ENCODE measurements at places on chromosomes 7 and 10.

- peak; percentile 35 for DNase-seq
Observed at GRCh38 chr7:127383123-127383835, 9.2 kb downstream of the ZNF800 start.

GRCh38 chr10:124231168-124232155, 138.1 kb upstream of the CHST15 start:
- no peak for DNase-seq

DNA sequence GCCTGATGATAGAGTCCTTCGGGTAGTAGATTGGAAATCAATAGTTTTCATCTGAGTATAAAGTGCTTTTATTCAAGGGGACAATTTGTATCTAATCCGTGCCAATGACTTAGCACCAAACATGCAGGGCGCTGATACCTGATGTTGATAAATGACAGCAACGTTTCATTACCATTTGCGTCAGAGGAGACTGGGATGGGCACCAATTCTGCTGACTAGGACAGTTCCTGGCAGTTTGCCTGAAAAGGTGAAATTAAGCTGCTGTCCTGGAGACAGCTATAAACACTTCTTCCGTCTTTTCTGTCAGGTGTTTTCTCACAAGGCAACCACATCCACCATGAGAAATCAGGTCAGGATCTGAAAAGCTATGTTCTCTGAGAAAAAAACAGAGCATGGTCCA, 1136.4 kb downstream of the TYW1 start:
- no peak for DNase-seq

DNA sequence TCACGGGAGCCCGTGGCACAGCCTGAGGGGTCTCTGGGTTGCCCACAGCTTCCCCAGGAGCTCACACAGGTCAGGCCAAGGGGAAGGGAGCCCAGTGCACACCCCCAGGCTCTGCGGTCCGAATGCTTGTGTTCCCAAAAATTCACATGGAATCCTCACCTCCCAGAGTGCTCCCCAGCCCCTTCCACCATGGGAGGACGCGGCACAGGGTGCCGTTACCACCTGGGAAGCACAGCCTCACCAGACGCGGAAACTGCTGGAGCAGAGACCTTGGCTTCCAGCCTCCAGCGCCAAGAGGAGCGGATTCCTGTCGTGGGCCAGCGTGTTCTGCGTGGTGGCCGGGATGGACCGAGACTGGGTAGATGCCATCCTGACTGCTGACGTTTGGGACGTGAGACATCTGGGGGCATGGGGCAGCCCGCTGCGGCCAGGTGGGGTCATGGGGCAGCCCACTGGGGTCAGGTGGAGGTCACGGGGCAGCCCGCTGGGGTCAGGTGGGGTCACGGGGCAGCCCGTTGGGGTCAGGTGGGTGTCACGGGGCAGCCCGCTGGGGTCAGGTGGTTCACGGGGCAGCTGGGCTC, 149.4 kb downstream of the WDR37 start:
- no peak for DNase-seq

DNA sequence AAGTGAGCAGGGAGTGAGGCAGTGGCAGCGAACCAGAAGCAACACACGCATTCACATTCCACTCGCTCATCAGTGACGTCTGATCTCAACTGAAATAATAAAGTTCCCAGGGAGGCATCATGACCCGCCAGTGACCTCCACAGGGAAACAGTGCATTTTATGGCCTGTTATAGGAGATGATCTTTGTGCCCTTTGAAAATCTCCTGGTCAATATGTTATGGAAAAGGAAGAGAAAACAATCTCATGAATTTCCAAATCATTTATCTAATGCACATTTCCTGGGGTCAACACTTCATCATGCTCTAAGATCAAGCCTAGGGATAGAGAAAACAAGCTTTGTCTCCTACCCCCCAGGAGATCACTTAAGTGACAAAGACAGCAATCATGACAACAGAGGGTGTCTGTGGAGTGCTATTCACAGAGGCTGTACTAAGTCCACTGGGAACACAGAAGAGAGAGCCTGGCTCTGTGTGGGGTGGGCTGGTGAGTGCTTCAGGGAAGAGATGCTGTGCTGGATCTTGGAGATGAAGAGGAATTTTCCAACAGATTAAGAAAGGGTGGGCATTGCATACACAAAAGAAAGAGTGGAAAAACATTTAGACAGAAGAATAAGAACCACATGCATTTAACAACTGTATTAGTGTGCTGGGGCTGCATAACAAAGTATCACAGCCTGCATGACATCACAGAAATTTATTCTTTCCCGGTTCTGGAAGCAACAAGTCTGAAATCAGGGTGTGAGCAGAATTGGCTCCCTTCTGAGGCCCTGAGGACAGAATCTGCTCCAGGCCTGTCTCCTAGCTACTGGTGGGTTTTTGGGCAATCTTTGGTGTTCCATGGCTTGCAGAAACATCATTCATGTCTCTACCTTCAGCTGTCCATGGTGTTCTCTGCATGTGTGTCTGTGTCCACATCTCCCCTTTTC, 613.9 kb upstream of the IGFBP3 start:
- DNase-seq = no peak

GRCh38 chr7:57388761-57389160, 61.2 kb upstream of the ZNF716 start:
- no peak for DNase-seq

- DNase-seq = no peak
Observed at GRCh38 chr7:23787272-23787671, 77.3 kb downstream of the STK31 start.

DNA sequence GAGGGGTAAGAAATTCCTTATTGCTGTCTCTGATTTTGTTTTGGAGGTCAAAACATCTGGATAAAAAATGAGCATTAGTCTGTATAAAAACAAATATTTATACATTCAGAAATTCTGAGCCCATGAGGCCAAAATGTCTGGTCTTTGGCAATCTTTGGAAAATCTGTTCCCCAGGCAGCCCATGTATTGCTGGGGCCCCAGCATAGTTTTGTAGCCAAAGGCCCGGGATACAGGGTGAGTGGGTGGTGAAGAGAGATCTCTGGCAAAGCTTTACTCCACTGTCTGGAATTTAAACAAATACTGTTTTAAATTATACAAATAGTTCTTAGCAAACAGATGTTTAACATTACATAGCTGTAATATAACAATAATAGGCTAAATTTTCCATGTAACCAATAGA, 134.7 kb upstream of the GALNT17 start:
- DNase-seq = no peak

- no peak for DNase-seq
Observed at GRCh38 chr10:5942001-5942400, 35.3 kb downstream of the IL15RA start.

DNA sequence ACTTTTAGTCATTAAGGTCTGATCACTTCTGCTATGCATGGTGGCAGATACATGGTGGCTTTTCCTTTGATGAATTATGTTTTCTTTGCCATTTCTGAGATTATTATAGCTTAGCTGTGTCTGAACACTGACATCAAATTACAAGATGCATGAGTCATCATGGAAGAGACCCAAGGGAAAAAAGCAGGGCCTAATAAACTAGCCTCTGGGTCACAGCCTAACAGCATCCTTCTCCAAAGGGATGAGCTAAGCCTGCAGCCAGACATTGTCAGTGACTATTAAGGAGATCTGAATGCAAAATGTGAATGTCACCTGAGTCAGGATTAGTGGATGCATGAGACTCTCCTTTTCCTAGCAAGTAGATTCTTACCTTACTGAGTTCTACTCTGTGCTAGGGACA, 19.1 kb upstream of the OGDHL start:
- no peak for DNase-seq

DNA sequence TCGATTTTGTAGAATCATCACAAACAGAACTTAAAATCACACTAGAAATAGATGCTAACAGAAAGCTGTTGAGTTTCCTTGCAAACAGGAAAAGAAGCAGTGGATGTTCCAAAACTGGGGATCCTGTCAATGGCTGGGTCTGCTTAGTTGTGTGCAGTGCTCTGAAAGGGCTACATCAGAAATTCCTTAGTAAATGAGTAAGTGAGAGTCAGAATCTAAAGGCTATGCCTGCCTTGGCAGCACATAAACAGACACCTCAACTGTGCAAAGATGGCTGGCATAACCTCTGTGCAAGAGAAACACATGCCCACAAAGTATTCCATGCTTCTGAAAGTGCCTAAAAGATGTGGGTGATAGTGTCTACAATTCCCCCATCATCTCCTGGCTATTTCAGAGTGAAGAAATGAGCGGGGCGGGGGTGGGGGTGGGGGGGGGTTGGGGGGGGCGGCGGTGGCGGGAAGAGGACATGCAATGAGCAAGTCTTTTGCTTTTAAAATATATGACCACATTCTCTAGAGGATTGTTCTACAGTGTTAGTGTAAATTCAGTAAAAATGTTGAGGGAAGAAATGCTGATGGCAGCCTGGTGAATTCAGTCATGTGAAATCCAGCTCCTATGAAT, 138.1 kb upstream of the LAMB4 start:
- DNase-seq = no peak

GRCh38 chr7:137986252-137987017, 15.5 kb downstream of the CREB3L2 start:
- DNase-seq = no peak

DNA sequence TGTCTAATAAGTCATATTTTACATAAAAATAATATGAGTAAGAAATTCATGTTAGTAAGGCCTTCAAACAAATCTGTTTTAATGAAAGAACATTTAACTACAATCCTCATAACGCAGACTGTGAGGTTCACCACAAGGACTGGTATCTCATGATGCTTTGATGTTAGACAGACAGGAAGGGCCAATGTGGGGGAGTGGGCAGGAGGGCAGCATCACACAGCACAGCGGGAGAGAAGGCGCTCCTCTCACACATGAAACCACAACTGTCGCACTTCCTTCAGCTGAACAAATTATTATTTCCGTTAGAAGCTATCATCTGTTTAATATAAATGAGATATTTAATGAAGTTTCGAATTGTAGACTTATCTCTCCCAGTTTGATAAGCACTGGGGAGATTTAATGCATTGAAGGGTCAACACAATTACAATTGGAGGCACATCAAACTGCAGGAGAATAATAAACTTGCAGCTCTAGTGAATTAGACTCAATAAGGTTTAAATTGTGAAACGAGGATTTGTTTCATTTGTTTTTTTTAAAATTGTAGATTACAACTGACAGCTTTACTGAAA, 466.1 kb downstream of the PARD3 start:
- no peak for DNase-seq

GRCh38 chr10:89653410-89653869, 8.4 kb upstream of the PANK1 start:
- peak; percentile 91 for DNase-seq

GRCh38 chr10:96758423-96758822, 38.1 kb upstream of the PIK3AP1 start:
- no peak for DNase-seq

- no peak for DNase-seq
Observed at GRCh38 chr7:12401538-12402364, 1.9 kb downstream of the VWDE start.

GRCh38 chr10:47050618-47051455, 139.6 kb downstream of the PTPN20 start:
- DNase-seq = no peak

DNA sequence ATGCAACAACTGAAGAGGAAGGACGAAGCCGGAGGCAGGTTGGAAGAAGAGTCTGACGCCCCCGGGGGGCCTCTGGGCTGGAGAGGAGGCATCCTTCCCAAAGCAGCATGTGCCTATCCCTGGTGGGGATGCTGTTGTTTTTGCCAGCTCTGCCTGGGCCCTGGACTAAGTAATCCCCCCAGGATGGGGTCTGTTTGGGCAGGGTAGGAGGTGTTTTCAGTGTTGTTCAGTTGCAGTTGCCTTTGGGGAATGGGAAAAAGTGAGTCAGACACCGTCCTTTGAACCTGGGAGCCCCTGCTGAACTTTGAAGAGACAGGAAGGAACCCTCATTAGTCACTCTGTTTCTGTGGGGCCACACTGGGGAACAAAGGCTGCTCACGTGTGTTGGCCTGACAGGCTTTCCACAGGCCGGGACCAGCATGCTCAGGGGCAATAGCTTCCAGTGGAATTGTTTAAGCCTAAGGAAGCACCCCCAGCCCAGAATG, 35.2 kb upstream of the GDF10 start:
- peak; percentile 47 for DNase-seq

GRCh38 chr10:30817541-30817940, 188.0 kb upstream of the LYZL2 start:
- DNase-seq = no peak

- peak; percentile 36 for DNase-seq
Observed at GRCh38 chr7:88344956-88345832, 38.5 kb upstream of the STEAP4 start.

DNA sequence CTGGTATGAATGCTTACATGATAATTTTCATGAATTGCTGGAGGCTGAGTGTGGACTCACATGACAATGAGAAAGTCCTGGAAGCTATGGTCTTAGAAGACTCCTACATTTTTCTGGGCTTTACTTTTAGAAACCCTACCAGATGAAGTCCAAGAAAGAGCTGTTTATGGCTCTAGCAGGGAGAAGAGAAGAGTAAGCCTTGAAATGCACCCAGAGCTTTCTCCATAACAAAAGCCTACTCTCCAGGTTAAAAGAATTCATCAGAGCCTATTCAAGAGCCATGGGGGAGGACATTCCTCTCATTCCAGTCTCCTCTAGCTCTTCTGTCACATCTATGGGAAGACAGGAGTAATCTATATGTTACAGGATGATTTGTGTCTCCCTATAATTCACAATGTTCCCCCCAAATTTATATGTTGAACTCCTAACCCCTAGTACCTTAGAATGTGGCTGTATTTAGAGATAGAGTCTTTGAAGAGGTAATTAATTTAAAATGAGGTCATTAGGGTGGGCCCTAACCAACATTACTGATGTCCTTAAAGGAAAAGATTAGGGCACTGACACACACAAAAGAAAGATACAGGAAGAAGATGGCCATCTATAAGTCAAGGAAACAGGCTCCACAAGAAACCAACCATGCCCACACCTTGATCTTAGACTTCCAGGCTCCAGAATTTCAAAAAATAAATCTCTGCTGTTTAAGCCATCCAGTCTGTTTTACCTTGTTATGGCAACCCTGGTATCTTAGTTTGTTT, 193.8 kb upstream of the PTER start:
- no peak for DNase-seq

- no peak for DNase-seq
Observed at GRCh38 chr7:94376281-94376680, 18.4 kb upstream of the COL1A2 start.

- no peak for DNase-seq
Observed at GRCh38 chr7:27110186-27111031, 7.9 kb upstream of the HOXA2 start.

DNA sequence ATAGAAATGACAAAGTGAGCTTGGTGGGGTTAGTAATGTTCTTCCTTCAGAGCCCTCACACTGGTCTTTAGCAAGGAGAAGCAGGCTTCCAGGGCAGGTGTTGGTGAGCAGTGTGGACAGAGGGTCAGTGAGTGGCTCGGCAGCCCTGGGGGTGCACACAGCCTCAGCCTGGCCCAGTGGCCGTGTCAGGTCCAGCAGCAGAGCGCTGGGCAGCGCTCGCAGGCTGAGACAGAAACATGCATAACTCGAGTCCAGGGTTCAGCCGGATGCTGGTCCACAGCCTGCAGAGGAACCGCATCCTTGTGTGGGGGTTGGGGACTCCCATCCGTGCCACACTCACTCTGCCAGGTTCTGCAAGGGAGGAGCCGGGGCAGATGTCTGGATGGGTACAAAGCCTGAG, 11.0 kb upstream of the ZNF853 start:
- DNase-seq = no peak
